ENCODE measurements at places on chromosomes 11 and 22.

- DNase-seq, result no peak
Measured at GRCh38 chr11:59176330-59176729, 4.4 kb downstream of the DTX4 start.

GRCh38 chr22:42320443-42321416 is 50.3 kb upstream of the TCF20 start:
- DNase-seq, result no peak

DNA sequence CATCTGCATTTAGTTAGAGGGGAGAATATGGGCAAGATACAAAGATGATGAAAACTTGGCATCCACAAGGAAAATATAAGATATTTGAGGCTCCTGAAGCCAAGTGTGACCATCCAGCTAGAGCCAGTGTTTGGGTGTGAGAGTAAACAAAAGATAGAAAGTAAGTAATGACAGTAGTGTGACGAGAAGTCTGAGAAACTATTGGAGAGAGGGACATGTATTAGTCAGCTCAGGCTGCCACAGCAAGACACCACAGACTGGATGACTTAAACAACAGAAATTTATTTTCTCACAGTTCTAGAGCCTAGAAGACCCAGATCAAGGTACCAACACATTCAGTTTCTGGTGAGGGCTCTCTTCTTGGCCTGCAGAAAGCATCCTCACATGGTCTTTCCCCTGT is 6.4 kb upstream of the CCKBR start:
- no peak for DNase-seq

- no peak for DNase-seq
Measured at GRCh38 chr11:86802146-86802545, 1.8 kb downstream of the PRSS23 start.

- no peak for DNase-seq
Measured at GRCh38 chr11:74953451-74953850, 4.4 kb downstream of the SPCS2 start.

DNA sequence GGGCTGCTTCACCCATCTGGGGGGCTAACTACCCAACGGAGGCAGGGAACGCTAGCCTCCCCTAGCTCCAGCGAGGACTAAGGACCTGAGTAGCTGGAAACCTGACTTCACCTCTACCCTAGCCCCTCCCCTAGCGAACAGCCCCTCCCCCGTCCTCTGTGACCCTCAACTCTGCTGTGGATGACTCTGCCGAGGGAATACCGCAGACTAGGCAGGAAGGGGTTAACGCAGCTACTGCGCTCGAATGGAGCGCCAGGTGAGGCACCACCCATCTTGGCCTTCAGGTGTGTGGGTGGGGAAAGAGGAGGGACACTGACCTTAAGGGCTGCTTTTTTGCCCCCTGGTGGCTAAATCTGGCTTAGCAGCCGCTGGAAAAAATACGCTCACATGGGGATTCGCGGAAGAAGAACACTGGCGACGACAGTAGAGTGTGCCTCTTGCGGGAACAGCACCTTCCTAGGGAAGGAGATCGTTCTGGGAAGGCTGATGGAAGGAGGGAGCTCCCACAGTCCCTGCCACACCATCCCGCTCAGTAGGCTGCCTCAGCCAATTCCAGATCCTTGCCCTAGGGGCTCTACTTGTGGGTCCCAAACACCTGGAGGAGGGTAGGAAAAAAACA is 4.5 kb upstream of the BCL9L start:
- peak; percentile 87 for DNase-seq

- no peak for DNase-seq
Measured at GRCh38 chr11:34562976-34563375, 49.4 kb upstream of the ELF5 start.

- no peak for DNase-seq
Measured at GRCh38 chr22:19997561-19998231, 18.9 kb downstream of the ARVCF start.

DNA sequence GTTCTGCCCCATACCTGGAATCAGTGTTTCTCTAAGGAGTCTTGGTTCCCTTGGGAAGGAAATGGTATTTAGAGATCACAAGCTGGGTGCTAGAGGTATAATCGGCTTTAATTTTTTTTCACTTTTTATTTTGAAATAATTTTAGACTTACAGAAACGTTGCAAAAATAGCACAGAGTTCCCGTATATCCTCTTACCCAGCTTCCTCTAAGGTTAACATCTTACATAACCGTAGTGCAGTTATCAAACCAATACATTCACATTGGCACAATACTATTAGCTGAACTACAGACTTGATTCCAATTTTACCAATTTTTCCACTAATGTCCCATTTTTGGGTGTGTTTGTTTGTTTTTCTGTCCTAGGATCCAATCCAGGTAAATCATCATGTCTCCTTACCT is 63.8 kb downstream of the RBX1 start:
- DNase-seq, result no peak

GRCh38 chr11:87878373-87878825 is 296.8 kb downstream of the RAB38 start:
- no peak for DNase-seq

DNA sequence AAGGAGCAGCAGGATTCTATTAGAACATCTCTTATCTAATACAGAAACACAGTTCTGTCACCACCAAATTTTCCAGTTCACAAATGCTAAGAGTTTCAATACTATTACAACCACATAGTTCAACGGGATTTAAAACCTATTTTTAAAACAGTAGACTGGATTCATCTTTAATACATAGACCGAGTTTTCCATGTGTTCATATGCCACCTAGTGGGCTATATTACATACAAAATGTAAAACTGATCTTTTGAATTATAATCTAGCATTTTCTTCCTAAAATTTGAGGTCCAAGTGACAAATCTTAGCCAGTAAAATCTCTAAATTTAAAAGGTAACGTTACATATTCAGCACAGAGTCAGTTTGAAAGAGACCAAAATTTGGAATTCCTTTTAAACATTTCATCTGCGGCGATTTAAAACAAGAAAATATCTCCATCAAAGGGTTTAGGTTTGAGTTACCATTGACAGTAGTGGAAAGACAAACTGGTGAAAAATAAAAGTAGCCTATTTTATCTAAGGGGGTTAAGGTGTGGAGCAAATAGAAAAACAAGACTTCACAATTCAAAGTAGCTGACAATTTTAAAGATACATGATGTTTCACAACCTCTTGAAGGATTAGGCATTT is 269.3 kb upstream of the MPPED2 start:
- DNase-seq, result no peak

GRCh38 chr22:17918840-17919239 is 105.5 kb downstream of the MICAL3 start:
- DNase-seq, result no peak

- DNase-seq, result no peak
Measured at GRCh38 chr22:25389541-25389919, 170.1 kb downstream of the CRYBB2 start.

DNA sequence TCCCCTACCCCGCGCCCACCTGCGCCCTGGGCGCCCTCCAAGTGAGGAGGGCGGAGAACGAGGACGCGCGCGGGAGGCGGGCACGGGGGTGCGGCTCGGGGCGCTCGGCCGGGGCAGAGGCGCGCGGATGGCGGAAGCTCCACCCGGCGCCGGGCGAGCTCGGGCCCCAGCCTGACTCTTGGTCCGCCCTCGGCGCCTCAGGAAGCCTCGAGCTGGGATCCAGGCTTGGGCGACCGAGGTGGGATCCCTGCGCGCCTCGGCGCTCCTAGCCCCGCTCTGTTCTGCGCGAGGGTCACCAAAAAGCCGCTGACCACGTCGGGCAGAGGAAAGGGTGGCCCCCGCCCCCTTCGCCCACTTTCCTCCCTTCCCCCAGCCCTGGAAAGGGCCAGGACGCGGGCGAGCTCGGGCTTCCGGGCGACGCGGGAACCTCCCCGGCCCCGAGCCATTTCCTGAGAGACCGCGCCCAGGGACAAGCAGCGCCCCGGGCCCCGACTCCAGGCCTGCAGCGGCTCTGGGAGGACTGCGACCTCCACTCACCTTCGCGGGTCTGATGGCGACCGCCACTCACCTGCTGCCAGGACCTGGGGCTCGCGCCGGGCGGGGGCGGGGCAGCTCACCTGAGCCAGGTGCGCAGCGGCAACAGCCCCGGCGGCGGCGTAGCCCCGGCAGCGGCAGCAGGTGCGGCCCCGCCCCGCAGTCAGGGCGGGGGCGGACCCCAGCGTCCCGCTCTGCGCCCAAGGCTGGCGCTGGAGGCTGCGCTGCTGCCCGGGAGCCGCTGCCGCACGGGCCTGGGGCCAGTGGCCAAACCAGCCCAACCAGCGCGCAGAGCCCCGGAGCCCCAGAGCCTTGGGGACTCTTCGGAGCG is 2.2 kb upstream of the SIGIRR start:
- DNase-seq, result no peak

- no peak for DNase-seq
Measured at GRCh38 chr11:121318848-121319834, 26.6 kb downstream of the SC5D start.

- DNase-seq, result no peak
Measured at GRCh38 chr11:134207538-134208239, 16.1 kb downstream of the NCAPD3 start.

- no peak for DNase-seq
Measured at GRCh38 chr11:42179216-42179615, 719.8 kb upstream of the LRRC4C start.

- no peak for DNase-seq
Measured at GRCh38 chr11:2991452-2992233, 486 bp downstream of the NAP1L4 start.

- no peak for DNase-seq
Measured at GRCh38 chr11:41051919-41052635, 407.4 kb downstream of the LRRC4C start.

DNA sequence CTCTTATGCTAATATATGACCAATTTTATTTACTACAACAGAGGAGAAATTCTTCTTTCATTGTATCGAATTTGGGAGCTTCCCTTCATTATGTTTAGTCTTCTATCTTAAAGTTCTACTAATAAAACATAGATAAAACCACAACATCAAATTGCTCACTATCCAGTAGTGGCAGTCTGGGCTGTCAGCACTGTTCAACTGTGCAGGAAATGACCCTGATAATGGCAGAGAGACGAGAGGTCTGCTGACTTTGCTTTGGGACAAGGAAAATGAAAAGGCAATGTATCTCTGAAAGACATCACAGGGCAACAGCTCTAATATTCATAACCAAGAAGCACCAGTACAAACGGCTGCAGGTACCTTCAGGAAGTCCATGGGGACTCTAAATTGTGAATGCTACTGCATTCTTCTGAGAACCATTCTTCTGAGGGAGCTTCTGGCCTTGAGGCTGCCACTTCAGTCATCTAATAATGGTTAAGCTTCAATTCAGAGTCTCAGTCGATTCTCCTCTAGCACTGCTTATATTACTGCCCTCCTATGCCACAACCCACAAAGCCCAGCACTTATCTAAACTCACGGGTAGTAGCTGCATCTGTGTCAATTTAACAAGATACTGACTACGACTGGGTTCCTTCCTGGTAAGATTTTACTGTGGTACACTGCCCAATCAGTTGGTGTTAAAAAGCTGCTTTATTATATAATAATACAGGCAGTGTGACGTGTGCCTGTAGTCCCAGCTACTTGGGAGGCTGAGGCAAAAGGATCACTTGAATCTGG is 44.2 kb downstream of the CKAP5 start:
- no peak for DNase-seq

GRCh38 chr22:44520465-44521094 is 22.5 kb upstream of the RTL6 start:
- peak; percentile 26 for DNase-seq

- no peak for DNase-seq
Measured at GRCh38 chr22:50118557-50119168, 28.9 kb downstream of the MOV10L1 start.

DNA sequence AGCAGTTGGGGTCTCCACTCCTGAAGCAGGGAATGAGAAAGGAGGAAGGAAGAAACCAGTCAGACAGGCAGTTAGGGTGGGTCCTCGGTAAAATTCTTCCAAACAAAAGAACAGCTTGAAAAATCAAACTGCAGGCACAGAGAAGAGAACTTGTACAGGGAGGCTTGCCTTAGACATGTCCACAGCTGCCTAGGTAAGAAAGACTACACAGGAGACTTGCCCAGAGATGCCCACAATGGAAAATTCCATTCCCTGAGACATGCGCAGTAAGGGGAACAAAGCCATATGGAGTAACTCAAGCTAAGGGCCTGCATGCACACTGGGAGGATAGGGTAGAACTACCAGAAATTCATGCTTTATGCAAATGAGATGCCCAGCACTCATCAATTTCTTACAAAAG is 9.8 kb downstream of the KCNJ11 start:
- no peak for DNase-seq

- peak; percentile 55 for DNase-seq
Measured at GRCh38 chr22:40345815-40346184, 500 bp upstream of the ADSL start.

- no peak for DNase-seq
Measured at GRCh38 chr11:126284829-126285228, 1.9 kb downstream of the TIRAP start.

DNA sequence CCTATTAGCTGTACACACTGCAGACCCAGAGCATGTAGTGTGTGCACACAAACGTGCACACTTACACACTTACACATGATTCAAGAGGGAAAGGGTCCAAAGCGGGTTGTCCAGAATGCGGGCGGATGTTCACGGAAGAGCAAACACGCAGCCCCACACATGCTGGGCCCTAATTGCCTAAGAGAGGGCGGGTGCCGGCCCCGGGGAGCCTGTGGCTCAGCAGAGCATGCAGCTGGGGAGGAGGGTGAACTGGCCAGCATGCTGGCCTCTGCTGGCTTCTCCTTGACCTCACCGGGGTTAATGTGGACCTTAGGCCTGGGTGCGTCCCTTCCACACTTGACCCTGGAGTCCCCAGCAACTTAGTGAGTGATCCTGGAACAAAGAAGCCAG is 816.3 kb downstream of the BRD1 start:
- no peak for DNase-seq

GRCh38 chr11:91935120-91935519 is 289.5 kb upstream of the FAT3 start:
- no peak for DNase-seq

DNA sequence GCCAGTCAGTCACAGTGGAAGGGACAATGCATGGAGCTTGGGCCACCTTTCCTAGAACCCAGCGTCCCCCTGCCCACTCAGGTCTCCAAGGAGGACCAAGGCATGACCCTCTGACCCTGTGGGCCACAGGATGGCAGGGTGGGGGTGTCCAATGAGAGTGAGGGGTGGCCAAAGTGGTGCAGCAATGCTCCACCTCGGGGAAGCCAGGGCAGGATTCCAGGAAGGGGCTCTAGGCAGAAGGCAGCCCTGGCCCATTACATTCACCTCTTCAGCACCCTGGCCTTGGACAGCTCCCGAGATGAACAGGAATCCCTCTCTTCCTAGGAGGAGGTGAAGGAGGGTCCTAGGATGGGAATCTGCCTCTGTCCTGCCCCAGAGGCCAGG is 597.5 kb downstream of the BRD1 start:
- peak; percentile 52 for DNase-seq

GRCh38 chr11:126732981-126733380 is 267.6 kb downstream of the KIRREL3 start:
- DNase-seq, result no peak

DNA sequence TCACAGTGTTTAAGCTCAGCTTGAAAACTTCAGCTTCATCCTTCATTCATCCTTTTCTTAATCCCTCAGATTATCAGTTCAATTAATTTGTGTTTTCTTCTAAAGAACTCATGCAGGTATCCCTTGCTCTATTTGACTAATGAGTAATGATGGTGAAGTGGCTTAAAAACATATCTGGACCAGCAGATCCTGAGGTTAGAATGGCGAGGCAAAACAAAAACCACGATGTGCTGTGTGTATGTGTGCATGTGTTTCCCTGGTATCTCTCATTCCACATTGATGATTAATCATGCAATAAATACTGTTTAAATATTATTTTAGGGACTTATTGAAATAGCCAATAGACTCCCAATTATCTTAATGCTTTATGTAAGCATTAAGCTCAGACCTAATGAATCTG is 437.0 kb downstream of the DYNC2H1 start:
- DNase-seq, result no peak

GRCh38 chr22:24421428-24421931 is 5.9 kb upstream of the ADORA2A start:
- DNase-seq, result no peak

Measured in ecto neural progenitor cell (in vitro differentiated cells).